ENCODE measurements at places on chromosomes 7 and 10.

- no peak for DNase-seq
These were observed 29.6 kb upstream of the SOSTDC1 start for GRCh38 chr7:16494955-16495719.

DNA sequence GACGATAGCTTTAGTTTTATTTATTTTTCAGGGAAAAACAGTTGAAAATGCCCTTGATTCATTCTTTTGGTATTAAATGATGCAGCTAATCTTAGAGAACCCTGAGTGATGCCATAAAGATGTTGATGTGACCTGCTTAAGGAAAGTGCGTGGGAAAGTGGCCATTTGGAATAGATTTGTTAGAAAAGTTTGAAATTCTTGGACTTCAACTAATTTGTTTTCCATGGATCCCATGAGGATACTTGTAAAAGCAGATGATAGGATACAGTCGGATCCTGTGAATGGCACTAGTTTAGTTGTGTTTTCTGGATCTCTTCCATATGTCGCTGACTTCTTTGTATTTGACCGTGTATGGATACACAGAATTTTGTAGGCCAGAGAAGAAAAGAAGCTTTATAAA lies 69.0 kb downstream of the SEPTIN7 start:
- no peak for DNase-seq

DNA sequence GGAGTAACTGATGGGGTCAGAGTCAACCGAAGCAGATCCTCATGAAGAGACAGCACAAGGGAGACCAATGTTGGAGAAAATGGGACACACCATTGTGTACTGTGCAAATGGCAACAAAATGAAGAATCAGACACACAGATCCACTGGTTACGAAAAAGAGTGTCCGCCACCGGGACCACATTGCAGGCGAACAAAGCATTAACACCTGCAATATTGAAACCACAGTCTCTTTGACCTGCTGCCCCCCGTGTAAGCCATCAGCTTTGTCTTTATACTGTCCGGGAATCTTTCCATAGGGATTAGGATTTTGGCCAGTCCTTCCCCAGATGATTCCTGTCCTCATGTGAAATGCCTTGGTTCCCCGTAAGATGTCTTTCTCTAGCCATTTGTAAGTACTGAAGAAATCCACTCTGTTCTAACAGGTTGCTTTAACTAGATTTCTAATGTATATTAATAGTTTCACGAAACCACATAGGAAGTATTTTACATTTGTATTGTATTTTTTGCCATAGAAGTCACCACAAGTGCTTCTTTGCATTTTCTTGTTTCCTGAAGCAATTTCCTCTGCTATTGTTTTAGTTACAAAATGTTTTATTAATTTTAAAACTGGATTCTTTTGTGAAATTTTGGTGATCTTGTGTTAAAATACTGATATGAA lies 140.8 kb upstream of the NFE2L3 start:
- DNase-seq, result no peak

GRCh38 chr7:30282735-30283134 lies 1.7 kb upstream of the ZNRF2 start:
- DNase-seq, result no peak

DNA sequence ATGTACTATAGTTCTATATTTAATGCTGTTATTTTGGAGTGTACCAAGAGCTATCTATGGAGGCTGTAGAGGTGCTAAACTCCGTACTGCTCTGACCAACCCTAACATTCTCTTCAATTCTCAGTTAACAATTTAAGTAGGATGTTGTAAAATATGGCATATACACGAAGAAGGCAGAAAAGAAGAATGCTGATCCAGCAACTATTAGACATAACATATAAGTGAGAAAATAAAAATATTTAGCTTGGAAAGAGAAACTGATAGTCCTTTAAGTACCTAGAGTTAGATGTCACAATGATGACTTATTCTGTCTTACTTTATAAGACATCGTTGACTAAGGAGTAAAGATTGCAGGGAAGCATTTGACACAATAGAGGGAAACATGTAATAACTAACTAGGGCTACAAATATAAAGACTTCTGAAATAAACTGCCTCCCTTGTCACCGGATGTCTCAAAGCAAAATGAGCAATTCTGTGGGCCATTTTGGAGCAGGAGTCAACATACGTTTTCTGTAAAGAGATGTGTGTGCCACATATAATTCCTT lies 159.5 kb downstream of the CPEB3 start:
- no peak for DNase-seq

- DNase-seq, result no peak
These were observed 1.0 kb upstream of the PBLD start for GRCh38 chr10:68333440-68334431.

Data from NCI-H774 (cell line).